ENCODE measurements at places on chromosomes 16 and 17. TPM values are rescaled to one million over a fixed set of nuclear protein-coding genes. Genes with fewer than 3 reads are reported as not detected.

NOTUM gene
- total RNA-seq, result under 0.01 TPM

CD300H gene
- total RNA-seq, result not detected

GNG13 gene
- total RNA-seq, result not detected

TBC1D3 gene
- not detected for total RNA-seq

HCRT gene
- not detected for total RNA-seq

PRDM7 gene
- not detected for total RNA-seq

SOCS1 gene
- 9.8 TPM for total RNA-seq

CCL2 gene
- total RNA-seq, result 1.4 TPM

HLF gene
- total RNA-seq, result 0.09 TPM

GNAO1 gene
- 0.09 TPM for total RNA-seq

AIPL1 gene
- not detected for total RNA-seq

SLC47A1 gene
- not detected for total RNA-seq

TTYH2 gene
- total RNA-seq, result 5.2 TPM

TXNDC11 gene
- 17.2 TPM for total RNA-seq

MMP25 gene
- total RNA-seq, result not detected

RHBDF2 gene
- 3.0 TPM for total RNA-seq

CEP112 gene
- 4.3 TPM for total RNA-seq

HEATR9 gene
- not detected for total RNA-seq

TBC1D3C gene
- not detected for total RNA-seq
